ENCODE measurements at places on chromosomes 12 and 14.

DNA sequence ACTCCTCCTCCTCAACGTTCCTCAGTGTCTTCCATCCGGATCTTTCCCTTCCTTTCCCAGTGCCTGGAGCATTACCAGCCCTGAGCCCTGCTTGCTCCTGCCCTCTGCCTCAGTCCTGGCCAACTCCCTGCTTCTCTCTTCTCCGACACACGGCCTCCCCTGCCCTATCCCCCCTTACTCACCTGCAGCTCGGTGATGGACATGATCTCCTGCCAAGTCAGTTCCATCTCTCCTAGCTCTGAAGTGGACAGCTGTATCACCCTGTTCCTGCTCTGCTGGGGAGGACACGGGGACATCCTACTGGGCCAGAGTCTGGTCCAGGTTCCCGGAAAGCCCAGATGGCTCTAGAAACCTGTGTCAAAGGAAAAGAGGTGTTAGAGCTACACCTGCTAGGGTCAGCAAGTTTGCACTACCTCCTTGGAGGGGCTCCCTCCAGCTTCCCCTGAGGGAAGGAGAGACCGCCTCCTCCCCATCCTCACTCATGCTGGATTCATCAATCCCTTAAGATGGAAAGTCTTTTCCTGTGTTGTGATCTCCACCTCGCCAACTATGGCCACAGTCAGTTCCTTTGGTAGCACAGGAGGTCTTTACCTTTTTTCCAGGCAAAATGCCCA is 5.8 kb downstream of the NFE2 start:
- no peak for DNase-seq

DNA sequence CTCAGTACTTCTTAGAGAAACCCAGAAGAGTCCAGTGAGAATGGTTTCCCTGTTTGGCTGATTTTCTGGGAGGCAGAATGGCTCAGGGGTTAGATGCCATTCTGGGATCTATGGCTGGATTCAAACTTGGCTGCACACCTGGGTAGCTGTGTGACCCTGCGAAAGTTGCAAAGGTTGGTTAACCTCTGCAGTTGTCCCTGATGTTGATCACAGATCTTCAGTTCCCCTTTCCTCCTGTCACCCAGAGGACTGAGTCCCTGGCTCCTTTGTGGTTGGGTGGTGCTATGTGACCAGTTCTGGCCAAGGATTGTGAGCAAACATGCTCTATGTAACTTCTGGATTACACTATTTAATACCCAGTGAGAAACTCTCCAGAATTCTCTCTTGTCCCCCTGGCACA is 418.0 kb downstream of the RGS6 start:
- no peak for DNase-seq

GRCh38 chr14:63051992-63052391 is 6.7 kb upstream of the KCNH5 start:
- no peak for DNase-seq

- DNase-seq: no peak
Measured at GRCh38 chr12:131867891-131868675, 26.3 kb upstream of the ULK1 start.

DNA sequence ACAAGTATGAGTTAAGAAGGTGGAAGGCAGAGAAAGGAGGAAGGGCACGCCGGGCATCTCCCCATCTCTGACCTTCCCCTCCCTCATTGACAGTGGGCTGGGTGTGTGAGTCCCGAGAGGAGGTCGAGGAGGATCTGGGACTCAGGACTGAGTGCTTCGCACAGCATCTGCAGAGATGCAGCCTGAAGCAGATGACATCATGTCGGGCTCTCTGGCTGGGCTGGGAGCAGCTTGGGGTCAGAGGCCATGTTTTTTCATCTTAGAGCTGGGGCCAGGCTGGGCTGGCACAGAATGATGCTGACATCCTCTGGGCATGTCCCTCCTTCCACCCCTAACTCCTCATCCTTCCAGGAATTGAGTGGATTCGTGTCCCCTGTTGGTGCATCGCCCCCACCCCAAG is 43.5 kb downstream of the CMKLR1 start:
- DNase-seq: no peak

DNA sequence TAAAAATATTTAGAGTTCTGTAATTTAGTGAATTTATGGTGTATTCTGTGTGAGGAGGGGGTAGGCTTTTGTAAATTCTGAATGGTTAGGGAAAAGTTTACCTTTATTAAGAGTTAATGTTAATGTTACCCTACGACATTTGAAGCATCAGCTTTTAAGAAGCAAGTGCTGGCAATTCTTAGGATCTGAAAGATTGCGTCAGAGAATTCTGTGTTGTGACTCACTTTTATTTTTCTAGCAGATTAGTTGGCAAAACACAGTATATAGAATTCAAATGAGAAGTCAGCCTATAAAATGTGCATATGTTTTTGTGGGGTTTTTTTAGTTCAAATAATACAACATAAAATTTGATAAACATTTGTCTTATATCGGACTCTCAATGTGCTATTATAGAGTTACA is 97.6 kb downstream of the RAD52 start:
- no peak for DNase-seq
